ENCODE measurements at places on chromosomes 2 and 18.
A peak's percentile ranks its signal among the peaks of the same experiment; 100 is the strongest.

- H3K27me3 ChIP-seq = no peaks in the 10 kb centered on the region
- no peak for DNase-seq
- H3K4me3 ChIP-seq = no peak overlapping the region
- no peaks in the 10 kb centered on the region for H3K4me1 ChIP-seq
Measured at GRCh38 chr18:48599391-48599790, 60.6 kb downstream of the CTIF start.

GRCh38 chr18:62566818-62567217 lies 44.0 kb downstream of the ZCCHC2 start:
- no peaks in the 10 kb centered on the region for H3K36me3 ChIP-seq
- no peaks in the 10 kb centered on the region for H3K4me1 ChIP-seq
- no peak overlapping the region for H3K4me3 ChIP-seq
- DNase-seq = no peak

DNA sequence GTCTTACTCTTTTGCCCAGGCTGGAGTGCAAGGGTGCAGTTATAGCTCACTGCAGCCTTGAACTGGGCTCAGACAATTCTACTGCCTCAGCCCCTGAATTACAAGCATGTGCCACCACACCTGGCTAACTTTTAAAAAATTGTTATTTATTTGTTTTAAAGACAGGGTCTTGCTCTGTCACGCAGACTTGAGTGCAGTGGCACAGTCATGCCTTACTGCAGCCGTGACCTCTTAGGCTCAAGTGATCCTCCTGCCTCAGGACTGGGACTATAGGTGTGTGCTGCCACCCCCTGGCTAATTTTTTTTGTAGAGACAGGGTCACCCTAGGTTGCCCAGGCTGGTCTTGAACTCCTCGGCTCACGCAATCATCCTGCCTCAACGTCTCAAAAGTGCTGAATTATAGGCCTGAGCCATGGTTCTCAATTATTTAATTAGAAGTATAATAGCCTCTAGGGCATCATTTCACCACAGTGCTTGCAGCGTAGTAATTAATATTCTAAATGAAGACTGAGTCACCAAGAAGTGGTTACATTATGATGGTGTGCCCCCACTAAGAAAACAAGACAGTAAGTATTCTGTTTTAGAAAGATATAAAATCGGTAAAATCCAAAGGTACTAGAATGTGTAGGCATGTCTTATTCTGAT lies 69.6 kb downstream of the EML4 start:
- DNase-seq = peak; percentile 51
- no peaks in the 10 kb centered on the region for H3K4me1 ChIP-seq
- H3K27me3 ChIP-seq = no peaks in the 10 kb centered on the region
- no peaks in the 10 kb centered on the region for H3K36me3 ChIP-seq
- H3K27ac ChIP-seq = no peak overlapping the region

- H3K4me1 ChIP-seq = no peaks in the 10 kb centered on the region
- H3K27me3 ChIP-seq = no peaks in the 10 kb centered on the region
- H3K27ac ChIP-seq = no peak overlapping the region
- no peak for DNase-seq
- H3K36me3 ChIP-seq = no peaks in the 10 kb centered on the region
Measured at GRCh38 chr2:56132138-56132537, 51.7 kb upstream of the CCDC85A start.

DNA sequence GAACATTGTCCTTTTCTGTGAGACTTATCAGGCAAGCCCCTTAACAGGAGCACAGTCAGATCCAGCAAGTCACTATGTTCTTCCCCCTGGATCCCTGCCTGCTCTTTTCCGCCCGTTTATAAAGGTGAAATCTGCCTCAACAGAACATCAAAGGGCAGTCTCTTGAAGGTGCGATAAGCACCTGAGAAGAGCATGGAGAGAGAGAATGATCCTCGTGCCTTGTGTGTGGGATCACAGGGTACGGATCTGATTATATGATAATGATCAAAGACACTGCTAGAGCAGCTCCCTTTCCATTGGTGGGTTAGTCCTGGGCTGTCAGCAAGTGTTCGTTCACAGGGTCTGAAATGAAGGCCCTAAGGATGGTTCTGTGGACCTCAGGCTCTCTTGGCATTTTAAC lies 106.4 kb downstream of the ZAP70 start:
- H3K27me3 ChIP-seq = no peaks in the 10 kb centered on the region
- no peaks in the 10 kb centered on the region for H3K4me1 ChIP-seq
- H3K4me3 ChIP-seq = no peak overlapping the region
- DNase-seq = no peak
- H3K36me3 ChIP-seq = no peaks in the 10 kb centered on the region

DNA sequence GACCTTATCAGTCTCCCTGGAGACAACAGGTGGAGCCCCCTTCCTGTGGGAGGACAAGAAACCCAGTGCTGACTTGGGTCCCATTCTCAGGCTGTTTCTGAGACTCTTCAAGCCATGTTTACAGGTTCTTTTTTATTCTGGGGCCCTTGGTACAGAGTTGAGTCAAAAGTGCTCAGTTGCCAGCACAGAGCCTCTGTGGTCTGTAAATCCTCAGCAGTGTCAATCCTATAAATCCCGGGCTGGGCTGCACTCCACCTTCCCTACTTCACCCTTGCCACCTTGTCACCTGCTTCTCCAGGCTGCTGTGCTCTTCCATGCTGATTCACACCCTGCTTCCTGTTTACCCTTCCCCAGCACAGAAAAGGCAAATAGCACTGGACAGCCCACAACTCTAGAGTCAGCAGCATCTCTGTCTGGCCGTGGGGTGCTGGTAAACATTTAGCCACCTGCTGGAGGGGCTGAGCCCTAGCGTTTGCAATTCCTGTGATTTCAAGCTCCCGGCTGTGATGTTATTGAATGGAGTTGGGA lies 74.7 kb downstream of the TNFRSF11A start:
- H3K4me3 ChIP-seq = no peak overlapping the region
- H3K27ac ChIP-seq = no peak overlapping the region
- H3K27me3 ChIP-seq = no peaks in the 10 kb centered on the region
- no peak for DNase-seq
- no peaks in the 10 kb centered on the region for H3K4me1 ChIP-seq

DNA sequence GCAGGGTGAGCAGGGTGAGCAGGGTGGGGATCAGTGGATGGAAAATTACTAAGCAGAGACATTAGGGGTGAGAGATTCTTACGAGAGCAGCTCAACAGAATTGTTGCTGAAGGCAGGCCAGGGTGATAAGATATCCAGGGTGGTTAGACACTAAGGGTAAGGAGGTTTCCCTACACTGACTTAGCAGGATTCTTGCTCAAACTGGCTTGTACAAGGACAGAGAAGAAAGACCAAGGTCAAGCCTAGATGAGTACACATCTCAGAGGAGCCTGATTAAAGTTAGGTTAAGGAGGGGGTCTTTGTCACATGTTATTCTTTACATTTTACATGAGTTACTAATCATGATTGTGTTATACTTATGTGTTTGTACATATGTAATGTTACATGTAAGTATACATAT lies 262.8 kb upstream of the FANCL start:
- DNase-seq = no peak
- no peaks in the 10 kb centered on the region for H3K27me3 ChIP-seq
- H3K4me3 ChIP-seq = no peak overlapping the region

DNA sequence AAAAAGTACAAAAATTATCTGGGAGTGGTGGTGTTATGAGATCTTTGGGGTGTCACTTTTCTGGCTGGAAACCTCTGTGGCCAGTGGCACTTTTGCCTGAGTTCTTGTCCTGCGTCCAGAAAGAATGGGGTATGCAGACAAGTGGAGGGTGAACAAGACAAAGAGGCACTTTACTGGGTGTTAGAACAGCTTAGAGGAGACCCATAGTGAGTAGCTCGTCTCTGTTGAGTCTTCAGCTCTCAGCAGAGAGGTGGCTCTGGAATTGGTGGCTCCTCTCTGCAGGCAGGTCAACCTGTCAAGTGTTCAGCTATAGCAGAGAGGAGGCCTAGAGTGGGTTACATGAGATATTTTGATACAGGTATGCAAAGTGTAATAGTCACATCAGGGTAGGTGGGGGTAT lies 26.1 kb downstream of the CRYGD start:
- no peaks in the 10 kb centered on the region for H3K4me1 ChIP-seq
- H3K4me3 ChIP-seq = no peak overlapping the region
- H3K36me3 ChIP-seq = no peaks in the 10 kb centered on the region
- no peaks in the 10 kb centered on the region for H3K27me3 ChIP-seq
- no peak overlapping the region for H3K27ac ChIP-seq

- H3K36me3 ChIP-seq = no peaks in the 10 kb centered on the region
- H3K27me3 ChIP-seq = no peaks in the 10 kb centered on the region
- no peaks in the 10 kb centered on the region for H3K4me1 ChIP-seq
- no peak for DNase-seq
- no peak overlapping the region for H3K27ac ChIP-seq
Measured at GRCh38 chr2:96913117-96913397, 43.2 kb upstream of the SEMA4C start.

- H3K27me3 ChIP-seq = no peaks in the 10 kb centered on the region
- DNase-seq = peak; percentile 45
- no peaks in the 10 kb centered on the region for H3K4me1 ChIP-seq
- peak within 1 kb of the TSS; percentile 85 for H3K27ac ChIP-seq
Measured at GRCh38 chr2:214808981-214809750, at the start of gene BARD1. TSS of gene BARD1 (minus strand) at chr2:214809683. CDS start at chr2:214809569, 114 bp downstream.

DNA sequence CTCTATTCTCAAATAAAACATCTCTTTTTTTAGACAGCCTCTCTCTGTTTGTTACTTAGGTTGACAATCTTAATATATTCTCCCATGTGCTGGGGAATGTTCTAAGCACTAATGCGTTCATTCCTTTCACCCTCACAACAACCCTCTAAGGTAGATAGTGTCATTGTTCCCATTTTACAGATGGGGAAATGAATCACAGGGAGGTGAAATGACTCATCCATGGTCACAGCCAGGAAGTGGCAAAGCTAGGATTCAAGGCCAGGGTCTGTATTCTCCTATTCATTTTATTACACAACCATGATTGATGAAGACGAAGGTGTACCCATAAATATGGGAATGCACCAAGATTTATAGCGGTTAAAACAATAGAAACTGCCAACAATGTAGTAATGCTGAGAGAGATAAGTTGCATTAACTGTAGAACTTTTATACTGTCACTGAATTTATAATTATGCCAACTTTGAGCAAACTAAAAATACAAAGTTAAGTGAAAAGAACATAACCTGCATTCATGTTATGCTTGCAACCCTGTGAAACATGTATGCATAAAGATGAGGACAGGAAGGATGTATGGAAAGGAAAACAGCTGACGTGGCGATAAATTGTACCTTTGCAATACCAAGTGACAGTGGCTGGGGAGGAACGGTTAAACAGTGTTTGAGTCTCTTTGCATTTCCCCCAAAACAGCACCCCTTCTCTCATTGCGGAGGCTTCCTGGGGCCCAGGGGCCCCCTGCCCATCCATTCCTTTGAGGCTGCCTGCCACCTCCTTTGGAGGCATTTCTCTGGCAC lies 257.7 kb upstream of the AGAP1 start:
- no peaks in the 10 kb centered on the region for H3K36me3 ChIP-seq
- no peak overlapping the region for H3K27ac ChIP-seq
- no peak for DNase-seq

- H3K27me3 ChIP-seq = no peaks in the 10 kb centered on the region
- H3K36me3 ChIP-seq = no peaks in the 10 kb centered on the region
- H3K4me1 ChIP-seq = no peaks in the 10 kb centered on the region
- no peak overlapping the region for H3K4me3 ChIP-seq
- no peak for DNase-seq
- no peak overlapping the region for H3K27ac ChIP-seq
Measured at GRCh38 chr18:55751476-55751875, 163.5 kb upstream of the TCF4 start.

DNA sequence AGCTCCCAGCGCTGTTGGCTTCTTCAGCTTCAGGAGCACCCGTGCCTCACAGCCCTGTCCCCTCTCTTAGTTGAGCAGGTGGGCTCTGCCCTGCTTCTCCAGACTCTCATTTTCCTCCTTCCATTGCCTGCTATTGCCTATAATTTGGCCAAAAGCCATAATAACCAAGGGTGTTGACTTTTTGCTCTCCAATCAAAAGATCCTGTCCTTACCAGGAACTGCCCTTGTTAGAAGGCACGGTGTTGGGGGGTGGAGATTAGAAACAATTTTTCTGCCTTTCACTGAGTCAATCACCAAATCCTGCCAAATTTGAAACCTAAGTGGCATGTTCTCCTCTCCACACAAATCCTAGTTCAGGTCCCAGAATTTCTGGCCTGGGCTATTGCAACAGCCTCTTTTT lies 16.7 kb upstream of the PDIA6 start:
- H3K27ac ChIP-seq = no peak overlapping the region
- H3K36me3 ChIP-seq = no peaks in the 10 kb centered on the region
- no peaks in the 10 kb centered on the region for H3K4me1 ChIP-seq
- DNase-seq = no peak

DNA sequence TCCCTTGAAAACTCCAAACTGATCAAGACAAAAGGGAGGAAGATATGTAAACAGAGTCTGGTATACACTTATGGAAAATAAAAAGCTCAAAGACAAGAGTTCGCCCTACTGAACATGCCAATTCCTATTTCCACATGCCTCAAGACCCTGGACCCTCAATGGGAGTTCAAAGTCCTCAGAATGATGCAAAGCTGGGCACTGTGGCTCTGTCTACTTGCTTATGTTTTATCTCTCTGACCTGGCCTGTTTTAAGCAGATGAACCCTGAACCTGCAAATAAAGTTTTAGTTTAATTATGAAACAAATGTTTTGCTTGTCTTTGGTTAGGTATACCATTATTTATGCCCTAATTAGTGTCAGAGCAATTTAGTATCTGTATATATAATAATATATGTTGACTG lies 22.6 kb downstream of the NR4A2 start:
- no peak for DNase-seq
- H3K36me3 ChIP-seq = no peaks in the 10 kb centered on the region
- H3K27me3 ChIP-seq = no peaks in the 10 kb centered on the region
- H3K4me1 ChIP-seq = no peaks in the 10 kb centered on the region

- H3K4me1 ChIP-seq = no peaks in the 10 kb centered on the region
- no peak overlapping the region for H3K4me3 ChIP-seq
- no peak overlapping the region for H3K27ac ChIP-seq
- H3K27me3 ChIP-seq = no peaks in the 10 kb centered on the region
- DNase-seq = no peak
Measured at GRCh38 chr2:180949896-180950295, 30.5 kb upstream of the UBE2E3 start.

DNA sequence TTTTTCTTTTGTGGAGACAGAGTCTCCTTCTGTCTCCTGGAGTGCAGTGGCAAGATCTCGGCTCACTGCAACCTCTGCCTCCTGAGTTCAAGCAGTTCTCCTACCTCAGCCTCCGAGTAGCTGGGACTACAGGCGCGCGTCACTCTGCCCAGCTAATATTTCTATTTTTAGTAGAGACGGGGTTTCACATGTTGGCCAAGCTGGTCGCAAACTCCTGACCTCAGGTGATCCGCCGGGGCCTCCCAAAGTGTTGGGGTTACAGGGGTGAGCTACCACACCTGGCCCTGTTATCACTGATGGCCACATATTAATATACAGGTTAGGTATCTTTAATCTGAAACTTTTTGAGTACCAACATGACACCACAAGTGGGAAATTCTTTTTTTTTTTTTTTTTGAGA lies 3.4 kb downstream of the MRPL35 start:
- H3K27ac ChIP-seq = no peak overlapping the region
- no peaks in the 10 kb centered on the region for H3K27me3 ChIP-seq
- peaks cover 4% of the 10 kb centered on the region for H3K4me1 ChIP-seq
- no peak overlapping the region for H3K4me3 ChIP-seq
- H3K36me3 ChIP-seq = peaks cover 18% of the 10 kb centered on the region

GRCh38 chr2:72109904-72110303 lies 37.8 kb downstream of the CYP26B1 start:
- no peak for DNase-seq
- no peak overlapping the region for H3K4me3 ChIP-seq
- H3K36me3 ChIP-seq = no peaks in the 10 kb centered on the region
- no peaks in the 10 kb centered on the region for H3K4me1 ChIP-seq

Measured in tibial nerve (tissue), 4 donors.